ENCODE measurements at places on chromosomes 3 and 15.

- DNase-seq: no peak
These were observed 22.3 kb downstream of the FBXL2 start for GRCh38 chr3:33299395-33300081.

GRCh38 chr3:74075241-74075640 is 450.5 kb upstream of the PDZRN3 start:
- no peak for DNase-seq

DNA sequence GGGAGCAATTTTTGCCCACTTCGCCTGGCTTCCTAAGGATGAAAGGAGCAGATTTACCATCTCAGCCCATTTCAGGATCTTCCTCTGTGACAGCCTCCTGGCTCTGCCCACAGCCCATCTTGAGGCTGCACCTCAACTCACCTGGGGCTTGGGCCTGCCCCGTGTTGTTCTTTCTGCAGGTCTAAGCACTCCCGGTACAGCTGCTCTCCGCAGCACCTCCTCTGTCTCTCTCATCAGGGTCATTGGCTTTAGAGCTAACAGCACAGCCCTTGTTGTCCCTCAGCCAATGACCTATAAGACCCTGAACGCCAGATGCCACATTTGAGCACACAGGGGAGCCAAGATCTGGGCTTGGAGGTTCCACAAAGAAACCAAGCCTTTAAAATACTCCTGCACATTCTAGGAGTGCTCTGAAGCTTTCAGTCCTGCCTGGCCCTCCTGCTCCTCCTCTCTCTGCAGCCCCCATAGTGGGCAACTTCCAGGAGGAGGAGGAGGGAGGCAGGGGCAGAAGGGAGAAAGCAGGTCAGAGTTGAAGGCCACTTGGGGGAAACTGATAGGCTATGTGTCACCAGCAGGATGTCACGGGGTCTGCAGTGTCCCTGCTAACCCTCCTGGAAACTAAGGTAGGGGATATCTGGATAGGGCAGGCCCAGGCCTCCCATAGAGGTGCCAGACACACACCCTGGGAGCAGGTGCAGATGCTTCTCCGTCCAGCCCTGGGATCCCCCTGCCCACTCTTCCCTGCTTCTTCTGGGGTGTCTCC is 115.6 kb downstream of the ETFA start:
- DNase-seq: no peak

DNA sequence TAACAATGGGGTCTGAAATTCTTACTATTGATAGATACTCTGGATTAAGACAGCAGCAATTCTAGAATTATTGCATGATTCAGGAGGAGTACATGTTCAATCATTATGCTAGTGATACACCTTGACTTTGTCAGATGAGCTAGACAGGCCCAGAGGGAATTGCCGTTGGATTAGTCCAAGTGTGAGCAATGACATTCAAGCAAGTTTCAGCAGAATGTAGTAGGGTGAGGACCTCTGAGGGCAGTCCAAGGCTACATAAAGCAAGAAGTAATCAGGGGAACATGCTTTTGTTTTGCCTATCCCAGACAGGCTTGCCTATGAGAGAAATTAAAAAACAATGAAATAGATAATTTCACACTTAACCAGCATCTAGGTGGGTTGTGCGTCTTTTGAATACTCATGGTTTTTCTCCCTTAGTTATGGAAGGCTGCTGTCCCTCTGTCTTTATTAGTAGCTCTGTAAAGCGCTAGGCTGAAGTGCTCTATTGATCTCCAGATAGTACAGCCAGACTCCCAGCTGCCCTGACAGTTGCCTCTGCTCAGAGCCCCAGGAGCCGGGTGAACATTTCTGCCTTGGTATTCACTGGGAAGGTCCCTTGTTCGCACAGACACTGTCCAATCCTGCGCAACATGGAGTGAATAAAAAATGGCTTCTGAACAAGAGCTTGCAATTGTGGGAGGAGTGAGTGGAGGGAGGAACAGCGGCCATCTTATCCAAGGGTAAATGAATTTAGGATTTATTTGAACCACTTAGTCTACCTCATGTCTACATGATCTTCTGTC is 316.6 kb upstream of the ONECUT1 start:
- DNase-seq: no peak

GRCh38 chr3:40655551-40655950 is 130.8 kb downstream of the ZNF621 start:
- no peak for DNase-seq

- no peak for DNase-seq
These were observed 64.1 kb downstream of the NIPA2 start for GRCh38 chr15:22902578-22902977.

Measured in activated naive CD4-positive, alpha-beta T cell treated with Interleukin-2 at 50 U/mL for 16 hours (primary cell).